ENCODE measurements at places on chromosomes 7 and 10.
A peak's percentile ranks its signal among the peaks of the same experiment; 100 is the strongest.

DNA sequence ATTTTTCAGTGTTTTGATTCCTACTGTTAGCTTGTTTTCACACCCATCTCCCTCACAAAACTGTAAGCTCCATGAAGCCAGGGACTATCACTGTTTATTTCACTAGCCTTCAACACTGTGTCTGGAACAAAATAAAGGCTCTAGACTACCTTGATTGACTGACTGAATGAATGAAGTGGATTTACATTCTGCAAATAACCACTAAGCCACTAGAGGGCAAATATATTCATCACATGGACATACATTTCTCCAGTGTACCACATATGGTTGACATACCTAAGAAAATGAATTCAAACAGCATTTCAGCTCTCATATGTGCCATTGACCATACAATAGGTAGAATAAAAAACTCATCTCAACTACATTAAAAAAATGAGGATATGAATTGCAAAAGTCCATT lies 185.9 kb downstream of the RAB11FIP2 start:
- no peak for DNase-seq

GRCh38 chr10:75000748-75001321 lies 110.6 kb upstream of the SAMD8 start:
- no peak for DNase-seq

DNA sequence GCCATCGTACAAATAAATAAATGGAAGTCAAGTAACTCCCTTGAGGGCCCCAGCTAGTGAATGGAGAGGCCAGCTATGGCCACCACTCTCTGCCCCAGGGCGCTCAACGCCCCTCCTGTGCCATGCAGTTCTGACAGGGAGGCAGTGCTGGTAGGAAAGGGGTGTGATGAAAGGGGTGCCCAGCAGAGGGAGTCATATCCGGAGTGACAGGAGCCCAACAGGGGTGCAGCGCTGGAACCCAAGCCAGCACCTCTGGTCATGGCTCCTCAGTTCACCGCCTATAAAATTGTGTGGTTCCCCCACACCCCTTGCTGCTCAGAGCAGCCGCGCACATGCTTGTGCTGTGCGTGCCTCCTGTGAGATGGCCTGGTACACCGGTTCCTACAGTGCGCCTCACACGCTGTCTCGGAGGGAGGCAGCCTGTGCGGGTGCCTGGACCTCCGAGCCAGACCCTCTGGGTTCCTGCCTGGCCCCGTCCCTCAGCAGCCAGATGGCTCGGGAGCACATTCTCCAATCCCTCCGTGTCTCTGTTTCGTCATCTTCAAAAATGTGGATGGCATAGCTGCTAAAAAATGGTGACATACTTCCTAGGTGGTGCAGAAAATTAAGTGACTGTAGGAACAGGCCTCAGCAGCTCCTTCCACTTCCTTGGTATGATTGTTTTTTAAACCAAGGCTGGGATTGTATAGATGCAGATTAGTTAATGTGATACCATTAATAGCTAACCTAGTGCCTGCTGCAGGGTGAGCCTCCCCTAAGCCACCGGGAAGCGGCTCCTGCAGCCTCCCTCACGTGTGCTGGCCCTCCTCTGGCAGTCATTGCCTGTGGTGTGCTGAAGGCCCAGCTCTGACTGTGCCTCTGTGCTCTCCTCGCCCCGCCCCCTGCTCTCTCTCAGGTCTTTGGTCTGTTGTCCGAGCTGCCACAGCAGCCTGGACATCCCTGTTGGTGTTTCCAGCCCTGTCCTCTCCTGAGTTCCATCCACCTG lies 125.8 kb downstream of the EGFR start:
- DNase-seq, result no peak

GRCh38 chr10:44864051-44864450 lies 47.1 kb upstream of the TMEM72 start:
- DNase-seq, result peak; percentile 41

GRCh38 chr7:6269527-6269926 lies 2.9 kb downstream of the CYTH3 start:
- DNase-seq, result no peak

- no peak for DNase-seq
Observed at GRCh38 chr7:144670218-144670617, 165.6 kb downstream of the TPK1 start.

DNA sequence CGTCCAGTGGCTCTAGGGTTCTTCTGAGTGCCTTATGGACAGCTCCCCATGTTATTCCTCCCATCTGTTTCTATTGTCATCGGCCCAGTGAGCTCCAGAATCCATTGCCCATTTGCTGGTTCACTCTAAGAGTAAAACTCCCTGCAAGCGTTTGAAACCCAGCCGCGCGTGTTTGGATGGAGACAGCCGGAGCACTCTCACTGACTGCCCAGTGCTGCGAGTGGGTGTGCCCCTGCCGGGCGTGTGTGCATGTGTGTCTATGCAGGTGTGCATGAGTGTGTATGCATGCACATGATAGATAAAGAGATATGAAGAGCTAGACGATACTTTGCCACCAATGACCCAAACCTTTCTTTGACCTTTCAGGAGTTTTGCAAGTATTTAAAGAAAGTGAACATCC lies 347.2 kb upstream of the MKI67 start:
- DNase-seq, result no peak

DNA sequence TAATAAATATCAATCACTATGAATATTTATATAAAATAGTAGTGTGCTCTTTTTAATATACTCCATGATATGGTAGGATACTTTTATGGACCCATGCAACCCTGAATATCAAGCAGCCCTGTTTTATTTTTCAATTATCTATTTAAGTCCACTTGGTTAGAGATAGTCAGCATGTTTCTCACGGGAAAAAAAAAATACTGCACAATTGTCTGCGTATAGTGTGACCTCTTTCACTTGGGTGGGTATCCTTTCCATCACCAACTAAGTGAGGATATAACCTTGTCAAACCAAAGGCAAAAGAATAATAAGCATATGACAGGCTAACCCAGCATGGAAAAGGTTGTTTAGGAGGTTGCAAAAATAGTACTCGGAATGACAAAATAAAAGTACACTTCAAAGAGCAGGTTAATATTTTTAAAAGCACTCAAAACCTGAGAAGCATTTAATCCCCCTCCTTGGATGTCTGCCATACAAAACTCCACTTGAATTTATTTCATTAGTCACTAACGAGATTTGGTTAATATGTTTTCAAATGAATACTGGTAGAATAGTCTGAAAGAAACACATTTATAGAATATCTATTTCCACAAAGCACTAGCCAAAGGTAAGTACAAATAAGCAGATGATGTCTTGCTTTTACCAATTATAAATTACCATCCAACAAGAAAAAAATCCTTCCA lies 76.5 kb downstream of the IMMP2L start:
- DNase-seq, result no peak

- DNase-seq, result no peak
Observed at GRCh38 chr10:132858121-132859081, 72.5 kb upstream of the NKX6-2 start.

DNA sequence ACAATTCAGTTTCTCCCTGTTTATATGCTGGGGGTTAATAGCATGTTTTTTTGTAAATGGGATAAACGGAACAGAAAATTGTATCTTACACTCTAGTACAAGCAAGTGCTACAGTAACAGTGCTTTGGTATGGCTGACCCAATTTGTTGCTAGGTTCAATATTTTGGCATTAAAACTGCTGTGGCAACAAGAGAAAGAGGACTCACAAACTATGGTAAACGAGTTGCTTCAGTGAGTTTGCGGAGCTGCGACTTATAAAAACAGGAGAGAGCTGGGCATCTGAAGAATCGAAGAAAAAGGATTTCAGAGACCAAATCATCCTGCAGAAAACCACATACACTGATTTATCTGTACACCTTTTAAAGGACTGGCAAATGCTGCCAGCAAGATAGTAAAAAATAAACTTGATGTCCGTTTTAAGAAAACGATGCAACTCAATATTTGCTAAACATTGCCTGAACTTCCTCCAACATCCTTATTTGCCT lies 2.2 kb downstream of the GLUD1 start:
- no peak for DNase-seq

DNA sequence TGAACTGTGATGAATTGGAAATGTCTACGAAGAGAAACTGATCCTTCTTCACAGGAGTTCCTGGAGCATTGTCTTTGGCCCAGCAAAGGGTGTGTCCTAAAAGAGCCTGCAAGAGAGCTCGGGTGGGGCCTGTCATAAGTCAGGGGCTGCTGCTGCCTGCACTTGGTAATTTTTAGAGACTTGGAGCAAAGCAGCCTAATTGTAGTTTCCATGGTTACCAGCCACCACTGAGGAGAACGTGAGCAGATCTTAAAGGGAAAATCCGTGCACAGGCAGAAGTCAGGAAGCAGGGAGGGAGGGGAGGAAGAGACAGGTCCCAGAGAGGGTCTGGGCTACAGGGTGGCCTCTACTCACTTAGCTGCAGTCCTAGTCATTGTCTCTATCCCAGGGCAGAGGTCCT lies 463.6 kb downstream of the PLXNA4 start:
- no peak for DNase-seq

DNA sequence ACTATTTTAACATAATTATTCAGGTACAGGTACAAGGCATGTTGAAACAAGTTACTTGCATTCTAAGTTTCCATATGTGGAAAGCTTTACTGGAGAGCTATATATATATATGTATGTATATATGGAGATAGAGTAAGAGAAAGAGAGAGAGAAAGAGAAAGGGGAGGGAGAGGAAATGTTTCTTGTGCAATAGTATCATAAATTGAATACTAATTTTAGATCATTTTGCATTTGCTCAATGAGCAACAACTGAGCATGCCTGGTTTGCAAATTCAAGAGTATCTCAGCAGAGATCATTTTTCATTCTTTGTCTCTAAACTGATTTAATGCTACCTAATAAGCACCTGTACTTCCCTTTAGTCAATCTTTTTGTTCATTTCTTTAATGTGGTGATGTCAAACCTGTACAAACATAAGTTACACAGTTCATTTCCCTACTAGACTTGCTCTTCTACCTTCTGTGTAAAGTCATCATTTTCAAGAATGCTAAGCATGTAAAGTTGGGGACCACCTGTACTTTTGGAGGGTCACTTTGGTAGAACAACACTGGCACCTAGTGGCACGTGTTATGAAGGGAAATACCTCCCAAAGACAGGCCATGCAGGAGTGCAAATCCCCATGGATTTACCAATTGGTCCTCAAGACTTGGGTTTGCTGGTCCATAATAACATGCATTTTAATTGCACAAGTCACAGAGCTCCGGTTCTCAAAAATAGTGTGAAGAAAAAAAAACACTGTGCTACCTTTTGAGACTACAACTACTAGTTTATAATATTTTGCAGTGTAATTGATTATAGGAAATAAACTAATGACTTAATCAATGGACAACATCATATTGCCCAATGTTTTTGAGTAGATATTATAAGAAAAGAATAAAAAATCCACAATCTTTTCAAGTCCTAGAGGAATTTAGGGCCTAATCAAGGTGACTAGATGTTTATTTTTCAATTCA lies 431.2 kb upstream of the IGFBP3 start:
- DNase-seq, result peak; percentile 31

GRCh38 chr10:13340626-13341376 lies 7.3 kb downstream of the SEPHS1 start:
- DNase-seq, result no peak

DNA sequence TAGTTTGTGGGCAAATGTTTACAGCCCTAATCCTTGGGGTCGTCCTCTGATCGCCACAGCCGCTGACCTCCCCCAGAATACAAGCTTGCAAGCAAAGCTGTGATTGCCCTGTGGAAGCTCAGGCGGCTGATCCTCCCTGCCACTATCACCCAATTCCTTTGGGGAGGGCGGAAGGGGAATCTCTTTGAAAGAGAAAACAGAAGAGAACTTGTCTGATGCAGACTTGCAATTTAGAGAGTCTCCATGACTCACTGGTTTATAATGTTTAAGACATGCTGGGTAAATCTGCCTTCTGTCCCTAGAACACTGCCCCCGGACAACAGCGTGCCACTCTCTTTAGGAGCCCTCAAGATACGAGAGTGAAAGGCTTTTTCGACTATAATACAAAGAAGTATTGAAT lies 75.5 kb downstream of the NRP1 start:
- DNase-seq, result no peak

DNA sequence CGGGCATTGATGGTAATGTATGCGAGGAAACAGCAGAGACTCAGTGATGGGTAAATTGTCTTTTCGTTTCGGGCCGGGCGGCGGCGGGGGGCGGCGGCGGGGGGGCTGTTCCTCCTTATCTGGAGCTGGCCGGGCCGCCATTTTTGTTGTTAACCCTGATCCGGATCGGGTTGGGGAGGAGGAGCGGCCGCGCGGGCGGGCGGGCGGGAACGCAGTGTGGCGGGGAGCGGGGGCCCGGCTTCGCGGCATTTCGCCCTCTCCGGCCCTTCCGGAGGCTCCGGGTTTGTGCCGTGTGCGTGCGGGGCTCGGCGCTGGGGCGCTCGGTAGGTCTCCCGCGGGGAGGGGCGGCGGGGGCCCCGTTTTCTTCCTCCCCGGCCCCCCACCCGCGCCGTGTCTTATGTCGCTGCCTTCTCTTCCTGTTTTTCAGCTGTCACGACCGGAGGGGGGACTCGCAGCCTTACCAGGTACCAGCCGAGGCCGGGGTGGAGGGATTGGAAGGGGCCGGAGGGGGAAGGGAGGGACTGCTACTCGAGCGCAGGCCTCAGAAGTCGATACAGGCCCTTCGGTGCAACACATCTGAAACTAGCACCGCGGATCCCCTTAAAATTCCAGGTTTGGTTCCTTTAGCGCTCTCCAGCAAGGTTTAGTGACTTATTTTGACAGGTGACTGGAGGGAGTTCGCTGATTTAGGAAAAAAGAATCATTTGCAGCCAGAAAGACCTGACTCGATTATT lies 820 bp downstream of the WAC start:
- DNase-seq, result peak; percentile 78

- DNase-seq, result no peak
Observed at GRCh38 chr7:47389923-47390630, 191.8 kb downstream of the TNS3 start.

DNA sequence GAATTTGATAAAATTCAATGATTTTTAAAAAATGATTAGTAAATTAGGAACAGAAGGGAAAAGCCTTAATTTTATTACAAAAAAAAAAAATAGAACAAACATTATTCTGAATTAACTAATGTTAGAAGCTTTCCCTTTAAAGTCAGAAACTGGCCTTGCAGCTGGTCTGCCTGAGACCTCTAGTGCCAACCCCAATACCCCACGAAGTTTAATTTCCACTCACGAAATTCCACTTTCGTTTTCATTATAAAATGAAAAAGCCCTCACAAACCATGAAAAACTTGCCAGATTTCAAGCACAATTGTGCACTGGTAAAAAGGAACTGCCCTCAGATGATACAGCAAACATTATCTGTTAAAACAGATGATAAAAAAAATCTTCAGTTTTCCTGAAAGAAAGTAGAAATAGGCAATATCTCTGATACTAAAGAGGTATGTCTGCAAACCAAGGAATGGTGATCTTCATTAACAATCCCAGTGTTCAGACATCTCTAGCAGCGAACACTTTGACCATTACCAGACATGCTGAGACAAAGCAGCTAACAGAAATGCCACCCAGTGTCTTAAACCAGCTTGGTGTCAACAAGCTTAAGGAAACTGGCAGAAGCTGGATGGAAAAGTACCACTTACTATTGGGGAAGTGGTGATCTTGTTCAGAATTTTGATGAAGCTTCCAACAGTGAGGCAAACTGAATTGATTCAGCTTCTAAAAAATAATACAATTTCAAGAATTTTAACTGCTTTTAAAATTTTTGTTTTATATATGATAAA lies 80.2 kb downstream of the PALS2 start:
- no peak for DNase-seq

- no peak for DNase-seq
Observed at GRCh38 chr10:51950371-51950995, 251.1 kb upstream of the CSTF2T start.
